ENCODE measurements at places on chromosomes 16 and 17.

DNA sequence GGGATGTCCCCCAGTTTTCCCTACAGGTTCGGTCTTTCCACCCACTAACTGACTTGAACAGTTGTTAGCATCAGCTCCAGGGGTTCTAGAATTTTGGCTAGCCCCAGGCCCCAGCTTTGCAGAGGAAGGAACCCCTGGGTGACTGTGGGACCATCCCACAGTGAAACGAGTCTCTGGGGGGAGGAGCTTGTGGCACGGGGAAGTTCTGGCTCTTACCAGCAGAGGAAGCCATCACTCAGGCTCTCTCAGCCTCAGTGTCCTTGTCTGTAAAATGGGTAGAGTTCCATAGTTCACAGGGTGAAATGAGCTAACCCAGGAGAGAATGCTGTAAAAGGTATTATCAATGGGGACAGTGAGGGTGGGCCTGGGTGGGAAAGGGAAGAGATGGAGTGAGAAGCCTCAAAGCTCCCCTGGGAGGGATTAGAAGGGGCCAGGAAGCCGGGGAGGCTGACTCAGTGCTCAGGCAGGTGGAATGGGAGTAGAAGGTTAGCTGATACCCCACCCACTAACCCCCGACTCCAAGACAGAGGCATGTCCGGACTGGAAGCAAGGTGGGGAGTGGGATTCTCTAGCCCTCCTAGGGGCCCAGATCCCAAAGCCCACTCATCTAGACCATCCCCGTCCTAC, 30.9 kb upstream of the CDC42EP4 start:
- peak; percentile 38 for DNase-seq

GRCh38 chr16:7921345-7921744, 588.7 kb downstream of the RBFOX1 start:
- no peak for DNase-seq

DNA sequence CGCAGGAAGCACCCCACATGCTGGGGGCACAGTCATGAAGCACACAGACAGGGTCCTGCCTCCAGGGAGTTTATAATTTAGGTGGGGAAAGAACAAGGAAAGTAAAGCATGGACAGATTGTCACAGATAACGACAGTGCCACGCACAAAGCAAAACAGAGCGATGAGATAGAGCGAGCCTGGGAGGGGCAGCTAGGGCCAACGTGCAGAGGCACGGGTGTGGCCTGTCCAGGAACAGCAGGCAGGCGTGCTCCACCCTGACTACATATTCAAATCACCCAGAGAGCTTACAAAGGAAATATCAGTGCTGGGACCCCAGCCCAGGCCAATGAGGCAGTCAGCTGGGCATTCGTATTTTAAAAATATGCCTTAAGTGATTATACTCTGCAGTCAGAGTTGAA, 16.8 kb downstream of the LGALS9 start:
- DNase-seq, result no peak

DNA sequence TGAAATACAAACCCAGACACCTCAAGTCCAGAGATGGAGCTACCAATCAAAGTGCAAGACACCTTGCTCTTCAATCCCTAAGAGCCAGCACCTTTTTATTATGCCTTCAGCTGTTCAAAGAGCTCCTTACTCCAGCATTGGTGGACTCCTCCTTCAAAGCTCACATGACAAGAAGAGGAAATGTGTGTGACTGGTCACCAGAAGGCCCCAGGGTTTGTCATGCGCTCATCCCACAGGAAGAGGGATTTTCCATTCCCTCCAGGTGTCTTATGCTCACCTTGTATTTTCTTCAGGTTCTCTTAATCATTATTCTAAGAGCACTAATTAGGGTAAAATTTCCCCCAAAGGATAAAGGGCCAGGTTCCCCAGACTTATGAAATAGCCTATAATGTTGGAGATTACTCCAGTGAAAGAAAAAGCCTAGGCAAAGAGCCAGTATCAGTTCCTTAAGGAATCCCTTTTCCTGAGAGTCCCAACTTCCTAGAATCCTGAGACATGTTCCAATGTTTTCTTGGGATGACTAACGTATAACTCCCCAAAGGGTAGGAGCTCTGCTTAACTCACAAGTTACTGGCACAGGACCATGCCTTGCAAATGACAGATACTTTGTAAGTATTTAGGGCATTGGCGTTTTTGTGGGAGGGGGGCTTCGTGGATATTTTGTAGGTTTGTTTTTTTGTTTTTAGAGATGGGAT, 56.9 kb upstream of the SOX9 start:
- peak; percentile 54 for DNase-seq

GRCh38 chr16:23448392-23448791, 4.6 kb downstream of the COG7 start:
- DNase-seq, result peak; percentile 23

DNA sequence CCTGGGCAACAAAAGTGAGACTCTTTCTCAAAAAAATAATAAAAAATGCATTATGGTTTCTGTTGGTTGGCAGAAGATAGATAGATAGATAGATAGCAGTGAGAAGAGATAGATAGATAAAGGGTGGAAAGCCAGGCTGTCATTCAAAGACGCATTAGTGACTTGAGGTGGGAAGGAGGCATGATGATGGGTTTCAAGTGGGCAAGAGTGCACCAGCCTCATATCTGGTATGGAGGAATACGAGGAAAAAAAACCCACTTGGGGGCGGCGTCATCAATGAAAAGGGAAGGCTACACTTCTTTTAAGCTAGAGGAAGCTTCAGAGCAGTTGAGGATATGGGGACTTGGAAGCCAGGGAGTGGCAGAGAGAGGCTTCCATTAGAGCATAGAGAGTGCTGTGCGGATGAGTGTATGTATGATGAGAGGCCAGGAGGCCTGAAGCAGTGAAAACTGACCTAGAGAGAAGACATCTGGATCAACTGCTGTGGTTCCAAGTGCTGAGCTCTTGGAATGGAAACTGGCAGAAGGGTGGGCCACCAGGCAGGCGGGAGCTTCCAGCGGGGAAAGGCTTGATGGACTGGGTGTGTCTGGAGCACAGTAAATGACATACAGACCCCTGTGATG, 31.8 kb downstream of the CEP95 start:
- no peak for DNase-seq

DNA sequence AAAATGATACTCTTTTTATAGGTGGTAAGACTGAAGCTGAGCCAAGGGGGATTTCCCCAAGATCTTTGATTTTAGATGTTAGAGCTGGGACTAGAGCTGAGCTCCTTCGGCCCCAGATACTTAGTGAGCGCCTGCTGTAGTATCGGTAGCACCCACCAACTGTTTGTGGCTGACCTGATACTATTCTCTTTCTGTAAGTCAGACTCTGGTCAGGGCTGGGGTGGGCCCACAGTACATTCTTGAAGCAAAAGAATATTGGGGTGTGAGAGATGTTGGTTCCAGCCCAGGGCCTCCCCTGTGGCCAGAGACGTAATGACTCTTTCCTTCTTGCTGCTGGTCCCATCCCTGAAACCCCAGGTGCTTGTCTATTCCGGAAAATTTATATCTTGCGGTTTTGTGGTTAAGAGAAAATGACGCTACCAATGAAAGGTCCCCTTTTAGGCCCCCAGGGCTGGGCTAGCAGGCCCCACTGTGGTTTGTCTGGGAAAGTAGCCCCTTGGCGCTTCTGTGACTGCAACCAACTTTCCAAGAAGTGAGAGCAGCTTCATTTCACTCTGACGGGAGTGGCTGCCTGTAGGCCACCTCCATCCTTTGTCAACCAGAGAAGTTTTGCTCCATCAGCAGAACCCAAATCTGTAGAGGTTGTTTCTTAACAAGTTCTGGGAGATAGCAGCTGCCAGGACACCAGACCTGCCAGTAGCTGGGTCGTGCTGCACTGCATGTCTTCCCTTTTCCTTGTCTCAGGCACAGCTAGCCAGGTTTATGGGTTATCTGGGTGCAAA, 86.4 kb upstream of the LGALS9 start:
- no peak for DNase-seq

- no peak for DNase-seq
These were observed 5.6 kb upstream of the NOTUM start for GRCh38 chr17:81966343-81967243.

- peak; percentile 40 for DNase-seq
These were observed 37.1 kb upstream of the MGAT5B start for GRCh38 chr17:76830987-76831715.

DNA sequence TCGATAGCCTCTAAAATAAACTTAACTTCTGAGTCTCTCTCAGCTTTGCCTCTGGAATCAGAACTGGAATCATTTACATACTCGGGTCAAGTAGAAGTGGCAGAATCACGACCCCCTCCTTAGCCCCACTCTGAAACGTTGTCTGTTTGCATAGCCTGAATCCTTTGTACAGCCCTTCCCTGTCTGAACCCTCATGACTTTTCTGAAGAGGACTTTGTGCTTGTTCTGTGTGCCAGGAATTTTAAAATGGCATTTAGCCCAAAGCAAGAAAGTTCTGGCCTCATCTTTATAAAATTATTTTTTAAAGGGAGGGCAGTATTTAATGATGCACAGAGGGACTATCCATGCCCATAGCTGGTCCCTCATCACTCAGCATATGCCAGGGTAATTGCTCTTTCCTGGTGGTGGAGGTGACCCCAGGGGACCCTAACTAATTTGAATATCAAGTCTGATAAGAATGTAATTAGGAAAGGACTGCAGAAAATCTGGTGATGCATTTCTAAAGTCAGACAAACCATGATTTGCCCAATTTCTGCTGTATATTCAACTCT, 342.7 kb upstream of the TNRC6C start:
- no peak for DNase-seq

- DNase-seq, result peak; percentile 46
These were observed 91.0 kb downstream of the GSG1L start for GRCh38 chr16:27972500-27972899.

DNA sequence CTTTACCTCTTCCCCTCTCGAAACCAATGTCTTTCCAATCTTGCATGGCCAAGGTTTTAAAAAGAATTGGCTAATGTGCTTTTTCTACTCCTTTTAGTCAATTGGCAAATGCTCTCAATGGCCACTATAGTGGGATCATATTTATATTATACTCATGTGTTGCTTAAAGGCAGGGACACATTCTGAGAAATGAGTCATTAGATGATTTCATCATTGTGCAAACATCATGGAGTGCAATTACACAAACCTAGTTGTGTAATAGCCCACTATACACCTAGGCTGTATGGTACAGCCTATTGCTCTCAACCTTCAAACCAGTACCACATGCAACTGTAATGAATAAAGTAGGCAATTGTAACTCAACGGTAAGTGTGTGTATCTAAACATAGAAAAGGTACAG, 180.9 kb downstream of the HS3ST3A1 start:
- peak; percentile 73 for DNase-seq

DNA sequence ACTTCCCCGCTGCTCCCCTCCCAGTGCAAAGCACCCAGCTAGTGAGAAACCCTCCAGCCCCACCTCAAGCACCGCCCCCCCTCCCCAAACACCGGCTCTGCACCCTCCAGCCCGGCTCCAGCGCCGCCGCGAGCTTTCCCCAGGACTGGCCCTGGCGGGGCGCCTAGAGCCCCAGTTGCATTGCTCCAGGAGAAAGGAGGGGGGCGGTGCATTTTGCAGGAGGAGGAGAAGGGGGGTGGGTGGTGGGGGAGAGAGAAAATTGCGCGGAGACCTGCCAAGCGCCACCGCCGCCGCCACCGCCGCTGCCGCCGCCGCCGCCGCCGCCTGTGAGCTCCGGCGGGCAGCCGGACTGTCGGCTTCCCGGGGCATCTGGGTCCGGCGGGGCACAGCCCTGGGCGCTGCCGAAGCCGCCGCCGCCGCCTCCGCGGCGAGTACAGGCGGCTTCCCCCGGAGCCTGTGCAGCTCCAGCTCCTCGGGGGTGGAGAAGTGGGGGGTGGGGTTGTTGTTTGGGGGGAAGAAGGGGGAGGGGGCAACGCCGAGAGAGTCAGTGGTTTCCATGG, 333 bp upstream of the NOG start:
- DNase-seq, result peak; percentile 49

GRCh38 chr16:66832190-66832589, 1.4 kb upstream of the NAE1 start:
- DNase-seq, result no peak

- DNase-seq, result peak; percentile 4
These were observed 246.6 kb upstream of the RPL38 start for GRCh38 chr17:73956595-73957465.

- DNase-seq, result no peak
These were observed 15.6 kb downstream of the SLC7A6 start for GRCh38 chr16:68279726-68280558.

DNA sequence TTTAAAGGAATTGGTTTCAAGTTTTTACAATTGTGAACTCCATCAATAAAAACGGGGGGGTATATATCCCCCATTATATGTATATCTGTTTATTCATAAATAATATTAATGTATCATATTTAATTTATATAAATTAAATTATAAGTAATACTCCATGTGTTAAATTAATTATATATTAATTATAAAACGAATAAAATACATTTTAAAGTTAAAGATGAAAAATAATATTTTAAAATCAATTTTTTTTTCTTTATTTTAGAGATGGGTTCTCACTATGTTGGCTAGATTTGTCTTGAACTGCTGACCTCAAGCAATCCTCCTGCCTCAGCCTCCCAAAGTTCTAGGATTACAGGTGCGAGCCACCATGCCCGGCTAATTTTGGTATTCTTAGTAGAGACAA, 17.4 kb upstream of the PSMD11 start:
- no peak for DNase-seq

- no peak for DNase-seq
These were observed 308 bp downstream of the ADCY9 start for GRCh38 chr16:4115949-4116318.

DNA sequence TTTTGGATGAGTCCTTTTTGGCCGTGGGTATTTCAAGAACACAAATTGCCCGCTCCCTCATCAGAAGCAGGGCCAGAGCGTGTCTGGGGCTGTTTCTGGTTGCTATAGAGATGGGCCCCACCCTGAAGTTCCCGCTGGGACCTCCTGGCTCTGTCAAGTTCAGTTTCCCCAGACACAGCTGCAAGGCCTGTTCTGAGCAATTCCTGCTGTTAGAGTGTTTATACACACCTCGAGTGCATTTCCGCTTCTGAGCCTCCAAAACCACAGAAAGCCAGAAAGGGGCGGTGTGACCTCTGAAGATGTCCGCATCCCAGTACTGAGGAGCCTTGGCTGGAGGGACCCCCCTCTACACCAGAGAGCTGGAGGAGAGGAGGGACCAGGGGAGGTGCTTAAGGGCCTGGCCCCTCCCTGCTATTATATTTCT, 9.3 kb upstream of the WBP2 start:
- peak; percentile 71 for DNase-seq

- no peak for DNase-seq
These were observed 65.7 kb downstream of the CCDC182 start for GRCh38 chr17:57679356-57679755.

- DNase-seq, result no peak
These were observed 124.9 kb upstream of the HSBP1 start for GRCh38 chr16:83682868-83683235.

- no peak for DNase-seq
These were observed 2.4 kb downstream of the NATD1 start for GRCh38 chr17:21250854-21251253.

- DNase-seq, result no peak
These were observed 494.1 kb downstream of the CDH11 start for GRCh38 chr16:64627781-64628180.

DNA sequence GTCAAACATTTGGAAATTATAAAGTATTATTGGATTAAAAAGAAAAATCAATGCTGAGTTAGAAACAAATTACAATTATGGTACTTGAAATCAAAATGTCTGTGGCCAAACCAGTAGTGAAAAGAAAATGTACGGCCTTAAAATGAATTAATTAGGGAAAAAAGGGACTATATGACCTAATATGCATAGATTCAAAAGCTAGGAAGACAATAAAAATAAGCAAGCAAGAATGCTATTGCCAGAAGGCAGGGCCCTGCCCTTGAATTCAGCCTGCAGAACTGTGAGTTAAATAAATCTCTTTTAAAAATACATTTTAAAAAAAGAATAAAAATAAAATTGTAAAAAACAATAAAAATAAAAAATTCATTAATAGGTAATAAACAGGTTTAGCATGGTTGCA, 88.7 kb downstream of the TRIM37 start:
- no peak for DNase-seq
